ENCODE measurements at places on chromosomes 6 and 20.

GRCh38 chr6:148517470-148517869, 174.8 kb downstream of the SASH1 start:
- DNase-seq, result no peak

- no peak for DNase-seq
These were observed 2.4 kb downstream of the F13A1 start for GRCh38 chr6:6317825-6318733.

DNA sequence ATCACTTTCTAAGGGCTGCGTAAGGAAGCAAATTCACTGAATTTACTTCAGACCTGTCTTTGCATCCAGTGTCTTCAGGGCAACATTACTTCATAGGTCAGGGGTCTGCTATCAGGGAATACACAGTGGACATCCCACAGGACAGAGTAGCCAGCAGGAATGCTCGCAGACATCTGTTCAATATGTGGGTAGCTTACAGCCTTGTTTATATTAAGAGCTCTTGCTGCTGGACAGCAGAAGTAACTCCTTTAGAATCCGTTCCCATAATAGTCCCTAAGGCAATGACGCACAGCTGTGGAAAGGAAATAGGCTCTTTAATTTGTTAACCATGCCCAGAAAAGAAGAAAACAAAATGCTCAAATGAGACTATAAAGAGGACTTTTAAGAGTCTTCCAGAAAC, 198.7 kb downstream of the MOXD1 start:
- DNase-seq, result no peak

GRCh38 chr20:62802026-62802712, 2.5 kb upstream of the OGFR start:
- no peak for DNase-seq

DNA sequence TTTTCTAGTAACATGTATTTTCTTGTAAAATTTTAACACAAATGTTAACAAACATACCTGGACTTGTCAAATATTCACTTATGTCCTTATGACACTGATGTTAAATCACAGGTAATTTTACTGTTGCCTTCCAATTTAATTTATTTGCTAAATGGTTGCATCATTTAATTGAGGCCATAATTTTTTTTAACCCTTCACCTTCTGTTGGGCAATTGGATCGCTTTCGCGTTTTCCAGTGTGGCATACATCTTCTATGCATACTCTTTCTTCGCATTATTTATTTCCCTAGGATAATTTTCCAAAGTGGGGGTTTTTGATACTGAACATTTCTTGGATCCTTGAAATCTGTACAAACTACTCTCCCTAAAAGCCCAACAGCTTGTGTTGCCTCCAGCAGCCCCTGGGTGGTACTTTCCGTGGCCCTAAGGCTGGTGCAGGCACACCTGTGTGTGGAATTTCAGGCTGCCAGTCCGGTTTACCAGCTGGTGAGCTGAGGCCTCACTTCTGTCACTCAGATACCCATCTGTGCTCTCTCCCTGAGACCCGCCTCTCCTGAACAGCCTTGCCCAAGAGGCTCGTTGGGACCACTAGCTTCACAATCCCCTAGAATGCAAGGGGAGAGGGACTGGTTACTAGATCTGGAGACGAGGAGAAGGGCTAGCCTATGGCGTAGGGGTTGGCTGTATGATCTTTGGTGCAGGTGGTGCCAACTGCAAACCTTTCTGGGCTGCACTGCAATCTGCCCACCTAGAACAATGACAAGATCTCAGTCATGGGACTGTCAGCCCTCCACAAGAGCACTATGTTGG, 11.2 kb upstream of the C20orf144 start:
- DNase-seq, result no peak

DNA sequence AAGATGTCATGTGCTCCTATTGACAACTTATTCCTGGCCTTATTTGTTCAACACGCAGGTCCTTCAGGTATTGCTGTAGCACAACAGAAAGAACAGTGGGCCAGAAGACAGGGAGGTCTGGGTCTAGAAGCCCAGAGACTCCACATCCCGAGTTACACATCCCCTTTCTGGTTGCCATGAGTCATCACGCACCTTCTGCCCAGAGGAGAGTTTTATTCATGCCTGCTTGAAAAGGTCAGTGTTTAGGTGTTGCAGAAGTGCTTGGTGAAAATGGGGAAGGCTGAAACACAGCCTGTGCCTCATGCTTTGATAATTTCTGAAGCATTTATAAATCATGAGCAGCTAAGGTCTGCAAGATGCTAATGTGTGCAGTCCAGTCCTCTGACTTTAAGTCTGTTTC, 256.4 kb downstream of the GMPR start:
- DNase-seq, result no peak

GRCh38 chr6:142810952-142811514, 133.9 kb downstream of the HIVEP2 start:
- DNase-seq, result no peak

GRCh38 chr6:95099410-95099809, 477.9 kb upstream of the MANEA start:
- DNase-seq, result no peak

DNA sequence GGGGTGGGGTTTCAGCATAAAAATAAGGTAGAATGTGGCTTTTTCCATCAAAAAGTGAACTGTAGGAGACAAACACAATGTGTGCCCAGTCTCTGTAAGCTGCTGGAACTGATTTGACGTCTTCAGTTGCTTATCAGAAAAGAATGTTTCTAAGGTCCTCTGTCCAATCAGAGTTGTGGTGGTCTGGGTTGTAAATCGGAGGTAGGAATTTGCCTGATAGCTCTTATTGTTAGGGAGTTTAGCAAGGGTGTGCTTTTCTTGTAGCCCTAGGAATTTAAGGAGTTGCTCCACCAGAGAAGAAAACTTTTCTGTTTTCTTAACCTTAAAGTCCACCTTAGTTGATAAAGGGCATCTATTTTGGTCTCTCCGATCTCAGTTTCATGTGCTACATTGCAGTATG, 10.4 kb upstream of the SSTR4 start:
- no peak for DNase-seq

Measured in stimulated activated CD4-positive, alpha-beta T cell treated with anti-CD3 and anti-CD28 coated beads, Interleukin-2, amount 100 ng/mL, for 48 hours (primary cell).